Naive thymus-derived CD4-positive, alpha-beta T cell (primary cell): ENCODE measurements at places on chromosomes 3 and 15. TPM values are rescaled to one million over a fixed set of nuclear protein-coding genes. Genes with fewer than 3 reads are reported as not detected.

- no peaks in the 10 kb centered on the region for H3K27me3 ChIP-seq
- H3K36me3 ChIP-seq: no peaks in the 10 kb centered on the region
These were observed 103.2 kb downstream of the EPHB1 start for GRCh38 chr3:134898181-134898754.

DNA sequence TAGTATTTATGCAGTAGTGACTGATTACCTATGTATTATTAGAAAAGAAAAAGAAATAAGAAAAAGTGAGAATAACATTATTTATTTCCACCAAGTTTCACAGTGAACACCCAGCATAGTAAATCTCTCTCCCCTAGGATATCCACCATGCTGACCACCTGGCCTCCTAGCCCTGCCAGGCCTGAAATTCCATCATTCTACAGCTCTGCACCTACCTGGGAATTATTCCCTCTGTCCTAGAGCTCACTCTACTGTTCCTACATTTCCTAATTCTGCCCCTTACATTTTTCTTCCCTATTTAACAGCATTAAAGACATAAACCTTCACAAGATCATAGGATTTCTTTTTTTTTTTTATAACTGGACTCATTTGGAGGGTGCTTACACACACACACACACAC, 525.3 kb upstream of the PPP2R3A start:
- no peak for DNase-seq
- H3K4me1 ChIP-seq: no peaks in the 10 kb centered on the region
- H3K27me3 ChIP-seq: no peaks in the 10 kb centered on the region
- H3K27ac ChIP-seq: no peak overlapping the region
- no peaks in the 10 kb centered on the region for H3K36me3 ChIP-seq
- H3K4me3 ChIP-seq: no peak overlapping the region

DNA sequence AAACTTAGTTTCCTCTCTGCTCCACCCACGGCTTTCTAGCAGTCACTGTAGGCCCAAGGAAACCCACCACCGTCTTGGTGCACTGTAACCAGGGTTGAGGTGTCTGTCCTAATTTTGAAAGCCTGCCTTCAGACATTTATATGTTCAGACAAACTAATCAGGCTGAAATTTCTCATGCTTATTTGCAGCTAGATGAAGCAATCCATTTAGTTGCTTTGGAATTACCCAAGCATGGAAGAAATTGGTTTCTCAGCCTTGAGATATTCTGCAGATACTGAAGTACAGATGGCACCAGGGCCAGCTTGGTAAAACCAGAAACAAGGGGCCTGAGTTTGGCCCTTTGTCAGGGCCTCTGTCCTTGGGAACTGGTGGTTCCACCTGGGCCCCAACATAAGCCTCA, 105.4 kb downstream of the CACNA1D start:
- no peaks in the 10 kb centered on the region for H3K36me3 ChIP-seq
- H3K4me1 ChIP-seq: no peaks in the 10 kb centered on the region
- DNase-seq: no peak
- H3K27me3 ChIP-seq: no peaks in the 10 kb centered on the region
- H3K4me3 ChIP-seq: no peak overlapping the region

- no peak overlapping the region for H3K27ac ChIP-seq
- peaks cover 8% of the 10 kb centered on the region for H3K4me1 ChIP-seq
- H3K36me3 ChIP-seq: no peaks in the 10 kb centered on the region
- H3K27me3 ChIP-seq: no peaks in the 10 kb centered on the region
These were observed 2.6 kb downstream of the ISLR2 start for GRCh38 chr15:74132681-74133651.

DNA sequence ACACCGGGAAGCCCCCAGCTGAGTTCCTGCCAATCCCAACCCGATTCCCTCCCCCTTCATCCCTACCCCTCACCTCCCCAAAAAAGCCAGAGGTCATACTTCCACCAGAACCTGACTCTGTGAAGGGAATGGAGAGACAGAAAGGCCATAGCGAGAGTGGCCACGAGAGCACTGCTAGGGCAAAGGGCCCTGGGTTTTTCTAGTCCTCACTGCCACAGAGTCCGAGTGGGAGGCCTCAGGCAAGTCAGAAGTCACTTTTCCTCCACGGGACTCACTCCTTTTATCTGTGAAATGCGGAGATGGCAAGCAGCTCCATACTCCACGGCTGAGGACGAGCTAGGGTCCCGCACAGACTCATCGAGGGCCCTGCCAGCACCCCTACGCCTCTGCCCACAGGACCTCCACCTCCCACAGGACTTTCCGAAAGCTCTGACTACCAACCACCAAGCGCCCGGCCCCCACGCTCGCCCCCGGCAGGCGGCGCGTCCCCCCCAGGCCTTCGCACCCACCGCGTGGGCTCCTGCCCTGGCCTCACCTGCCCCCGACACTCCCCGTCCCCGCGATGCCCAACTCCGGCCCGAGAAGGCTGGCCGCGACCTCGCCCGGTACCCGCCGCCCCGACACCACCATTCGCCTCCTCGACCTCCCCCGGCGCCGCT, 792 bp downstream of the ATP13A3 start:
- peak; percentile 40 for DNase-seq
- H3K27me3 ChIP-seq: no peaks in the 10 kb centered on the region
- no peaks in the 10 kb centered on the region for H3K36me3 ChIP-seq
- H3K27ac ChIP-seq: peak overlapping the region; percentile 82
- H3K4me1 ChIP-seq: peaks cover 25% of the 10 kb centered on the region

B4GALT4 gene
- total RNA-seq: 18.0 and 21.0 TPM in 2 replicates
